NCI-H524 (cell line): ENCODE measurements at places on chromosomes 2 and 18.

DNA sequence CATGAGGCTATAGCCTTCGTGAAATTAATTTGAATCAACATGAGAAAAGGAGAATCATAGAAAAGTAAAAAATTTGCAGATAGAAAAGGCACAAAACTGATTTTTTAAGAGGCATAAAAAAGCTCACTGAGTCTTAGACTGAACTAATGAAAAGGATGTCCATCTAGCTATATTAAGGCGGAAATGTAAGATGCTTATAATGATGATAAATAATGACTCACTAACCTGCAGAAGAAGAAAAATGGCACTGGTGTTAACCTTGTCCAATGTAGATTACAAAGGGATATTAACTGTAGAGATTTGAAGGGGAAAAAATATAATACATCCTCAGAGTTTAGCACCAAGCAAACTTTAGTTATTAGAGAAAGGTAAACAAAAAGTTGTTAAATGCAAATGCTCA, 1098.0 kb upstream of the DDX18 start:
- DNase-seq: no peak

DNA sequence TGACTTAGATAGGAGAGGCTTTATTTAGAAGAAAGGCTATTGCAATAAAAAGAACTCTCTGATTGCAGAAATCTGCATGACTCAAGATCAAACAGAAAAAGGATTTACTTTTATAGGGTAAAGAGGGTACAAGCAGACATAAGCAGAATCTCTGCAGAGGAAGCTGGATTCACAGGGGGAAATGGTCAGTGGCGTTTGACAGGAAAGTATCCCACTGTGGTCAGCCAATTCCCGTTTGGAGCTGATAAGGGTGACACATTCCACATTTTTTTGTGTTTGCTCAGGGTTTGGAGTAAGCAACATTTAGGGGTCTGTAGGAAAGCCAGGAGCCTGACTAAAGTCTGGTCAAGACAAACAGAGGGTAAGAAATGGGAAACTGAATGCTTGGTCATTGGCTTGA, 23.9 kb upstream of the SCYGR5 start:
- DNase-seq: no peak

DNA sequence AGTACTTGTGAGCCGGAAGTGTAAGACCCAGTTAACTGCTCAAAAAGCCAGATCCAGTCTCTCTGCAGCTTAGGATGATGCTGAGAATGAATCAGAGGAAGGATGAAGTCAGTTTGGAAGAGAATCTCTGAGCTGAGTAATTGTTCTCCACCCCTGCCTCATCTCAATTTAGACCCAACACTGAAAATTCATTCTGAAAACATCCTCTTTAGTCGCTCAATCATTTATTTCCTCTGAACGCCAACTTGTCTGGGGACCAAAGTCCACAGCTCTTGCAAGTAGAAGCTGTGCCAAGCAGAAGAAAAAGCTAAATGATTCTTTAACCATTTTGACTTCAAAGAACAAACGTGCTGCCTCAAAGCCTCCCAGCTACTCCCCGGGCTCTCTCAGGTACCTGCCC, 177.1 kb upstream of the KLHL29 start:
- no peak for DNase-seq

GRCh38 chr18:63236406-63236805, 83.2 kb downstream of the BCL2 start:
- DNase-seq: no peak

GRCh38 chr2:150211164-150211631, 276.3 kb downstream of the RND3 start:
- DNase-seq: no peak

- DNase-seq: peak; percentile 76
Observed at GRCh38 chr18:37261246-37261840, 304.3 kb downstream of the CELF4 start.

DNA sequence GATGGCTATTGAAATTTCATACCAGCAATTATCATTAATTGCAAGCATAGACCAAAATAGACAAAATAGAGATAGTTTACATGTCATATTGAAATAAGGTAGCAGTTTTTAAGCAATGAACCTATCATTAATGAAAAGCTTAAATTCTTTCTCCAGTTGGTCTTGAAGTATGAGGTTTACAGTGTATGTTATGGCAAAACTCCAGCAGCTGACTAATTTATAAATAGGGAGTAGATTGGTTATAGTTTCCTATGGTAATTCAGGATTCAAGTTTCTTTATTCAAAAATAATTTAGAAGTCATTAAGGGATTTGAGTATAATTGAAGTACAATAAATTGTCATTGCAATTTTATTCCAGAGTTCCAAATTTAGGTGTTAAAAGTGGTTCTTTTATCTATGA, 69.6 kb upstream of the COL5A2 start:
- DNase-seq: no peak

DNA sequence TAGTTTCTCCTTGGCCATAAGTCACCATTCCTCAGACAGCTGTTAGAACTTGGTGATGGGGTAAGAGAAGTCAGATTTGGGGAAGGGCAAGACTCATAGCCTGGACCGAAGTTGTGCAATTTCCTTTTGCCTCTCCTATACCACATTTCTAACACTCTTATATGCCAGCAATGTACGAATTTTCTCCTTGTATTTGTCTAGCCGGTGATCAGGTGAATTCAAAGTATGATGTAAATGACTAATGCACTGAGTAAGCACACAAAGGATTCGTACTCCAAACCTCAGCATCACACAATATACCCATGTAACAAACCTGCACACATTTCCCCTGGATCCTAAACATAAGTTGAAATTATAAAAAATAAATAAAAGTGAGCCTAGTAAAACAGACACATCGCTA, 1143.5 kb upstream of the CELF4 start:
- no peak for DNase-seq

GRCh38 chr2:237909075-237909695, 49.8 kb downstream of the RAMP1 start:
- no peak for DNase-seq

DNA sequence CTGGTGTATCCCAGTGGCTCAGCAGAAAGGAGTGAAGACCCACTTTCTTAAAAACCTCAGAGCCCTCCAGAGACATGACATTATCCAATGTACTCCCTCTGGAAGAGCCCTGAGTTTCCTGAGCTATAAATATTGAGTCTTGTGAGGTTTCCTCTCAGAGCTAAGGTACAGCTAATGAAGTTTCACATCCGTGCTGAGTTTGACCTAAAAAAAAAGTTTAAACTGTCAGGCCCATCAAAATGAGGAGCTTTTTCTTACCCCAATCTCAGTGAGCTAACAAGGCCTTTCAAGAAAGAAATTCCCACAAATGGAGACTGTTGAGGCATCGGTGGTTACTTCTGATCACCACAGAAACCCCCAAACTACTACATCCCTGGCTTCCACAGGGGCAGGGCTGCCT, 65.4 kb upstream of the ST8SIA3 start:
- DNase-seq: no peak

DNA sequence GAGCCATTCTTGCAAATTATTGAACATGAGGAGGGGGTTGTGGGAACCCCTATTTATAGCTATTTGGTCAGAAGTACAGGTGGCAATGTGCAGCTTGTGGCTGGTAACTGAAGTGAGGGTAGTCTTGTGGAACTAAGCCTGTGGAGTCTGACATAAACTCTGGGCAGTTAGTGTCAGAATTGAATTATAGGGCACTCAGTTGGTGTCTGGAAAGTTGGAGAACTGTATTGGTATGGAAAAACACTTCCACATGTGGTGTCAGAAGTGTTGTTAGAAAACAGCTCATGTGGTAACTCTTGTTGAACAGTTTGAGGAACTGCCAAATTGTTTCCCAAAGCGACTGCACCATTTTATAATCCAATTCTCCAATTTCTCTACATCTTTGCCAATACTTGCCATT, 7.5 kb downstream of the RALBP1 start:
- no peak for DNase-seq

DNA sequence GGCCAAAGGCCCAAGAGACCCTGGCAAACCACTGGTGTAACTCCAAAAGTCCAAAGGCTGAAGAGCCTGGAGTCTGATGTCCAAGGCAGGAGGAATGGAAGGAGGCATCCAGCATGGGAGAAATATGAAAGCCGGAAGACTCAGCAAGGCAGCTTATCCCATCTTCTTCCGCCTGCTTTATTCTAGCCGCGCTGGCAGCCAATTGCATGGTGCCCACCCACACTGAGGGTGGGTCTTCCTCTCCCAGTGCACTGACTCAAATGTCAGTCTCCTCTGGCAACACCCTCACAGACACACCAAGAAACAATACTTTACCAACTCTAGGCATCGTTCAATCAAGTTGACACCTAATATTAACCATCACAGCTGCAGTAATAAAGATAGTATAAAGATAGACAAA, 34.1 kb downstream of the MAPK4 start:
- DNase-seq: no peak

- DNase-seq: no peak
Observed at GRCh38 chr2:161028581-161028980, 131.6 kb upstream of the TANK start.

GRCh38 chr2:99698896-99699295, 209.1 kb upstream of the REV1 start:
- DNase-seq: no peak

- DNase-seq: no peak
Observed at GRCh38 chr2:101473591-101473910, 1.4 kb downstream of the RFX8 start.

- no peak for DNase-seq
Observed at GRCh38 chr2:187959821-187960220, 331.9 kb upstream of the GULP1 start.

DNA sequence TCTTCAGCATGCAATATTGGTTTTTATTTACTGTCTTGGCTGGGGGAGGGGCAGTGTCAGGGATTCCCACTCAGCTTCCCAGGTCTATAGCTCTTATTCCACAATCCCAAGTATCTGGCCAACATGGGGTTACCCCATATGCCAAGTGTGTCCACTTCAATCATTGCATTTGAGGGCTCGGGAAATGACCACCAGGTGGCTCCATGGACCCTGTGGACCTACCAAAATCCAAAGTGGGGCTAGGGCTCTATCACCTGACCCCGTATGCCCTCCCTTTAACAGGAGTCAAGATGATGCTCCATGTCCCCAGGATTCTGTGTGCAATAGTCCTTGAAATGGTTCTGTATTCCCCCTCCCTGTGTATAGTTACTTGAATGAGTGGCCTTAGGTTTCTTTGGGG, 12.1 kb upstream of the TRAF3IP1 start:
- DNase-seq: no peak

DNA sequence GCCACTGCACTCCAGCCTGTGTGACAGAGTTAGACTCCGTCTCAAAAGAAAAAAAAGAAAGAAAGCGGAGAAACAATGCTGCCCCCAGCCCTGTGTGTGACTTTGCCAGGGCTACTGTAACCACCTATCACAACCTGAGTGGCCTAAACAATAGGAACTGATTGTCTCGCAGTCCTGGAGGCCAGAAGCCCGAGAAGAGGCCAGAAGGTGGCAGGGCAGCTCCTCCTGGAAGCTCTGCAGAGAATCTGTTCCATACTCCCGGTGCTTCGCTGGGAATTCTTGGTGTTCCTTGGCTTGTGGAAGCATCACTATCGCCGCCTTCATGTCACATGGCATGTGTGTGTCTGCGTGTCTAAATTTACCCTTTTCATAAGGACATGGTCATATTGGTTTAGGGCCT, 14.4 kb upstream of the RAB17 start:
- DNase-seq: peak; percentile 17

DNA sequence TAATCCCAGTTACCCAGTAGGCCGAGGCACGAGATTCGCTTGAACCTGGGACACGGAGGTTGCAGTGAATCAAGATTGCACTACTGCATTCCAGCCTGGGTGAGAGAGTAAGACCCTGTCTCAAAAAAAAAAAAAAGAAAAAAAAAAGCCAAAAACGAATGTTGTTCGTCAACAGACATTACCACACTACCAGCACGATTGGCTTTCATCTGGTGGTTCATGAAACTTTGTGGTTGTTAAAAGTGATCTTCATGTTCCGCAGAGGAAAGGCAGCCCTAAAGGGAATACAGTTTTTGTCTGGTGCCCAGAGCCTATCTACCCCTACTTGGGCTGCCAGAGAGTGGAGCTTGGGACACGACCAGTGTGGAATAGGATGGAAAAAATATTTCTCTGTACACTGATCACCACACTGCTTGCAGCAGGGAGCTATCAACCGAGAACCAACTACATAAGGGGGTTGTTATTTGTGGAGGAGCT, 13.6 kb upstream of the CXCR4 start:
- no peak for DNase-seq

DNA sequence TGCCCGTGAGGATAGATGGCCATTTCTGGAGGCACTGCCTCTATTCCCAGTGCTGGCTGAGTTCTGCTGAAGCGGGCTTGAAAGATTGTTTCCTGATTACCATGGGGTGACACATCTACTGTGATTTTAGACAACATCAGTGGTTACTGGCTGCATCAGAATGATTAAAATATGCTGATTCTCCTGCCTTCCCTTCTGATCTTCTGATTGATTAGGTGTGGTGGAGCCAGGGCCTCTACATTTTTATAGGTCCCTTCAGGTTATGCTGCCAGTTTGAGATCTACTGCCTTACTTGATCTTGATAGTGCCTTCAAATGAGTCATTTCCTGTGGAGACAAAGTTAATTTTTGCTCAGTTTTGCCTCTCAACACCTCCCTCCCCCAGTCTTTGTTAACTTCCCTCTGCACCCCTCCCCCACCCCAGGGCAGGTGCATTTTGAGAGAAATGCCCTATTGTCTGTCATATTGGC, 31.6 kb upstream of the SNORC start:
- no peak for DNase-seq

- no peak for DNase-seq
Observed at GRCh38 chr2:18690342-18690741, 101.0 kb upstream of the NT5C1B start.

GRCh38 chr2:35391736-35392442, 963.7 kb upstream of the CRIM1 start:
- DNase-seq: no peak

- peak; percentile 24 for DNase-seq
Observed at GRCh38 chr2:169131587-169132512, 62.5 kb downstream of the DHRS9 start.

GRCh38 chr2:28273751-28274150, 118.9 kb upstream of the FOSL2 start:
- DNase-seq: no peak

DNA sequence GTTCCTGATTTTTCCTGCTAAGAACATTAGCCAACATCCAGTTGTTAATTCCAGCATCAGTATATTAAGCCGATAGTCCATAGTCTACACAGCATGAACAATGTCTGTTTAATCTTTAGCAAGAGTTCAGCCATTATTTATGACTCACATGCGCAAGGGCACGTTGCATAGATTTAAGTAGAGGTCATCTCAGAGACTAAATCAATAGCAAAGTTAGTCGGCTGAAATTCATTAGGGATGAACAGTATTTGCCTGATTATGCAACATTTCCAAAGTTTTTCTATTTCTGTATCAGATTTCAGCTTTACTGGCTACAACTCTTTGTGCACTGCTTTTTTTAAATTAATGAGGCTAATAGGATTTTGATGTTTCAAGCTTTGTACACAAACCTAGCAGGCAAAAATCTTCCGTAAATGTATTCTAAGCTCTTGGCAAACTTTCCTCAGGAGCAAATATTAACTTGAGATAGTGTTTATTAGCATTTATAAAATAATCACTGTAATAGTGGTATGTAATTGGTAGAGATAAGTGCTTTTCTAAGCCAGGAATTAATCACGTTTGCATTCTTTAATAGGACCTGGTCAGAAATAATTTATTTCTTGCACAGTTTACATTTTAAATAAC, 578.7 kb upstream of the ID2 start:
- DNase-seq: no peak
